ENCODE measurements at places on chromosomes 6 and 20. TPM values are rescaled to one million over a fixed set of nuclear protein-coding genes. Genes with fewer than 3 reads are reported as not detected.

GRCh38 chr20:36998652-36999051 lies 47.1 kb upstream of the SAMHD1 start:
- DNase-seq = no peak

The SLC17A9 gene
- total RNA-seq = 0.47 TPM

The GRIK2 gene
- total RNA-seq = 11.3 TPM

DNA sequence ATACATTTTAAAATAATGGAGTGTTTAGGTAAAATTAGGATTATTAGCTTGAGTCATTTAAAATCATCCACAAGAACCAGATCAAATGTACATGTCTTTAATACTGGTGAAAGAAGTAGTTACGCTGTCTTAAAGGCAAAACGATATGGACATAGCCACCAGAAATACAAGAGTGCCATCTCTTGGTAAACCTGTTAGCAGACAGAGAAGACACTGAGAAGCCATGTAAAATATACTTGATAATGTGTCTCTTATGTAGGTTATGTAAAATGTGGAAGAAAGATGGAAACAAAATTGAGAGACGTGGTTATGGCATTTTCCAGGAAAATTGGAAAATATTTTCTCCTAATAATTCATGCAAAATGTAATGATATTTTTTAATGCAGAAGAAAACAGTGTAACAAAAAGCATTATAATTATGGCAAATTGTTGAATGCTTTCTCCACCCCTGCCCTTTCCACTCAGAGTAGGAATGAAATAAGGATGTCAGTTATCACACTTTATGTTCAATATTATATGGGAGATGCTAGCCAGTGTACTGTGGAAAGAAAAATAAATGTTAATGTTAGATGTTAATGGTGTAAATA lies 12.2 kb upstream of the SLC17A2 start:
- DNase-seq = no peak

GRCh38 chr20:10074513-10074912 lies 39.7 kb downstream of the ANKEF1 start:
- DNase-seq = peak; percentile 15

- DNase-seq = no peak
Observed at GRCh38 chr6:70194421-70194820, 108.5 kb downstream of the COL9A1 start.

GRCh38 chr6:157887892-157888291 lies 64.8 kb downstream of the SNX9 start:
- DNase-seq = no peak

DNA sequence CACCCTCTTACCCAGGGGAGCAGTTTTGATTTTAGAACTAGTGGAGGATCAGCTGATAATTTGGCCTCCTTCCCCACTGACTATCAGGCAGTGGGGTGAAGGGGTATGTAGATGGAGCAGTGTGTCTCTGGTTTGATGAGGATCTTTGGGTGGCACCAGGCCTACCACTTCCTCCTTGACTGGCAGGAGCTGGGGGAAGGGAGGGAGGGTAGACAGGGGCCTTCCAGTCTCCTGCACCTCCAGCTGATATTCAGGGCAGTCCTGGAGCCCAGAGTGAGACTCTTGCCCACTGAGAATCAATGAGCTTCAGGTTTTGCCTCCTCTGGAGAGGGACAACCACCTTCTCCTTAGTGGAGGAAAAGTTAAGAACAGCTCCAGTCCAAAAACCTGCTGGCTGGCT lies 3.2 kb downstream of the DEF6 start:
- no peak for DNase-seq

DNA sequence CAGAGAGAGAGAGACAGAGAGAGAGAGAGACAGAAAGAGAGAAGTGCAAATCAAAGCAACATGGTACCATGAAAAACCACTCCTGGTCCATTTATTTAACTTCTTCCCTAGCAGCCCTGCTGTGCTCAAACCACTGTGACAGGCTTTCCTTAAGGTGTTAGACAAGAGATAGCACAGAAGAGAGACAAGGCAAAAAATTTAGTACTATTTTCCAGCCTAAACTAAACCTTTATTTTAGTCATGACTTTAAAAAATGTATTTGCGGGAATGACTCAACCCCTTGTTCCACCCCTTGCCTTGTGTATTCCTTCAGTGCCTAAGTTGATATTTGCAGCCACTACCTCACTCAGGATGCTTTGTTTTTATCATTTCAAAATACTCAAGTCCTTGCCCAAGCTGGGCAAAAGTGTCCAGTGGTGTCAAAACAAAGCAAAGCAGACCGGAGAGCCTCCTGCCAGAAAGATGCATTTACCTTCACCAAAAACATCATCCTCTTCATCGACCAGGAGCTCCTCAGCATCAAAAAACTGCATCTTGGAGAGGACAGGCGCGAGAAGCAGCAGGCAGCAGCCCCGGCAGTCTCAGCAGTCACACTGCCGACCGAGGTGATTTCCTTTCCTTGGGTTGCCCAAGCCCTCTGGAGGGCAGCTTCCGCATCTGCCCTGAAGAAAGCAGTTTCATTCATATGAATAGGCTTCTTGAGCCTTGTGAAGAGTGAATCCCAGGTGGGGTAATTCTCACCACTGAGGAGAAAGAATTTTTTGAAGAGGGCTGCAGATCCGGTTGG lies at the start of gene RIPOR2:
TSS of gene RIPOR2 (minus strand) at position 595 of the 787 bp plus-strand sequence. CDS start at position 533, 62 bp downstream.
- DNase-seq = peak; percentile 33

The QKI gene
- 449 TPM for total RNA-seq

DNA sequence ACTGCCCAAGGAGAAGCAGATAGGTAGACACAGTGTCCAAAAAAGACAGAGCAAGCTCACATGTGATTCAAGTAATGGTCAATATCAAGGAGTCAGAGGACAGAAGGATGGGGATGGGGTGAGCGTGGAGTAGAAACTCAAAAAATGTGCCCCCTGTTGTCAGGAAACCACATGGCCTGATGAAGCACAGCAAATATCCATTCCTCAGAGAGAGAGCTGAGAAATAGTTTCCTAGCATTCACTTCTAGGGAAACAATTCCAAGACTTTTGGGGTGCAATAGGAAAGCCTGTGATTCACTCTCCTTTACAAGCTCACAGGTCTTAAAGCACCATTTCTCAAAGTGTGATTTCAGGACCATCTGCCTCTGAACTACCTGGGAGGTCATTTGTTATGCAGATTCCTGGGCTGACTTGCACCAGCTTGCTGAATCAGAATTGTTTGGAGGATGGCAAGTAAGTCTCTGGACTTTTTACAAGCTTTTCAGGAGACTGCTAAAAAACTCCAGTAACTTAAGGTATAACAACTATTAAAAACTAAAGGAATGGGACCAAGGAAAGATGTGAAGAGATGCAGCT lies 432.8 kb downstream of the HDGFL1 start:
- no peak for DNase-seq

DNA sequence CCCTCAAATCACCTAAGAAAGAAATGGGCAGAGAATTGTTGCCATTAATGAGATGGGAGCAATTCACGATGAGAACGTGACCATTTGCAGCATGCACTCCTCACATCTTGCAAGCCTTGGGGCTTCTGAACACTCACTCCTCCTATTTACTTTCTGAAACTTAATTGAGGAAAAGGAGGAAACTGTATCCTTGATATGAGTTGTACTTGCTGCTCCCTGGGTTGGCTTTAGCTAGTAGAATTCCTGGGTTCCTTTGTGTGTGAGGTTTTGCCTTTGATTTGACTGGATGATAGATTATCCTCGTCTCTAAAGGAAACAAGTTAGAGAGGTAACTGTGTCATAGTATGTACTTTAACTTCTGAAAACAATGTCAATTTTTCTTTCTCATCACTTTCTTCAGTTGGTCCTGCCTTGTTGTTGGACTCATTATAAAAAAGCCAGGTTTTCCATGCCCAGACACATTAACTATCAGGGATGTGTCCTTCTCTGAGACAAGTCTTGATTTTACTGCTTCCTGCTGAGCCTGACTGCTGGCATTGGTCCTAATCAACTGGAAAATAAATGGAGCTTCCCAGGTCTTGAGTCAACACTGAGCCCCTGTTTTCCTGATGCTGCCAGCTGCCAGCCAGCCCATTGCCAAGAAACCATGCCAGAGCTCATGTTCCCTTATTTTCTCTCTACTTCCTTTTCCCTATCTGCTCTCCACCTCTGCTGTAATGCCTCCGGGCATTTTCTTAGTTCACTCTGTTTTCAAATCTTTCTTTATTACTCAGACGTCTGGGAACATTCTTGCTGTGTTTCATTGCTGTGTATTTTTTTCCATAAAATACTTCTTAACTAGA lies 6.0 kb upstream of the MRAP2 start:
- DNase-seq = no peak

DNA sequence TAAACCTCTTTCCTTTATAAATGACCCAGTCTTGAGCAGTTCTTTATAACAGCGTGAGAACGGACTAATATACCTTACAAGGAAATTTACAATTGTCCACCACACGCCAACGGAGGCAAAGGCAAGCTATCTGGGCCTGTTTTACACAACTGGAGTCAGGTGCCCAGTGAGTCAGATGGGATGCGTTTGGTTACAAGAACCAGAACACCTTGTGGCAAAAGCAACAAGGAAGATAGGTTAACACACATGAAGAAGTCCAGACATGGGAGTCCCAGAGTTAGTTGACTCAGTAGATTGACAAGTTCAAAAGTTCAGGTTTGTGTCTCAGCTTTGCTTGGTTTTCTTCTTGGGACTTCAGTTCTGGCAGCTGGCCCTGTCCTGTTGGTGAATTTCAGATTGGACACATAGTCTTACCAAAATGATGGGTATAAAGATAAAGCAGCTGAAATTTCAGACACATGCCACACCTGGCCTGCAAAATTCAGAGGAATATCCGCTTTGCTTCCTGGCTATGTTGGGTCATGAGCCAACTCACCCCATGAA lies 97.9 kb downstream of the PXDC1 start:
- DNase-seq = no peak

The SIRPG gene
- total RNA-seq = not detected
